ENCODE measurements at places on chromosomes 4 and X. TPM values are rescaled to one million over a fixed set of nuclear protein-coding genes. Genes with fewer than 3 reads are reported as not detected.
A peak's percentile ranks its signal among the peaks of the same experiment; 100 is the strongest.

Gene SLITRK2
- not detected for polyA plus RNA-seq

Gene BLTP1
- polyA plus RNA-seq = 6.8 TPM

Gene SSX4
- not detected for polyA plus RNA-seq

Gene TEC
- polyA plus RNA-seq = 0.91 TPM

Gene MAGEH1
- 51.0 TPM for polyA plus RNA-seq

Gene SERPINA7
- polyA plus RNA-seq = not detected

Gene AKAP14
- polyA plus RNA-seq = not detected

Gene PRDM5
- polyA plus RNA-seq = 0.15 TPM

Gene FAM47A
- not detected for polyA plus RNA-seq

Gene USO1
- polyA plus RNA-seq = 23.8 TPM

Gene XAGE2
- polyA plus RNA-seq = not detected

Gene RENBP
- 1.3 TPM for polyA plus RNA-seq

DNA sequence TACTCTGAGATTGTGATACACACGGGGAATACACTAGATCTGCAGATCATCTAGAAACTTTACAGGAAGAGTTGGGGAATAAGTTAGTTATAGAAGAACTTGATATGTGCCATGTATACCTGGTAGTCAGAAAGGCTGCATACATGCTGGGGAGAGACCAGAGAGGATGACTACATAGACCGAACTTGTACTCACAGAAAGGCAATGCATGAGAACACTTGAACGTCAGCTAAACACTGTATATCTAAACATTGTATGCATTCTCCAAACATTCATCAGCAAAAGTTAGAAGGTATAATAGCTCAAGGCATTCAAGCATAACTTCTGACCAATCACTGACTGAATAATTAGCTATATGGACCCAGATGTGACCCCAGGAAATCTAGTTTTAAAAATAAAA, 78.0 kb upstream of the PDHA2 start:
- no peak for DNase-seq

GRCh38 chr4:101075536-101075935, 271.8 kb downstream of the PPP3CA start:
- no peak for DNase-seq

GRCh38 chrX:14832151-14832550, 40.7 kb downstream of the FANCB start:
- DNase-seq = no peak

GRCh38 chrX:133983256-133983973, 2.0 kb downstream of the GPC3 start:
- no peak for DNase-seq

DNA sequence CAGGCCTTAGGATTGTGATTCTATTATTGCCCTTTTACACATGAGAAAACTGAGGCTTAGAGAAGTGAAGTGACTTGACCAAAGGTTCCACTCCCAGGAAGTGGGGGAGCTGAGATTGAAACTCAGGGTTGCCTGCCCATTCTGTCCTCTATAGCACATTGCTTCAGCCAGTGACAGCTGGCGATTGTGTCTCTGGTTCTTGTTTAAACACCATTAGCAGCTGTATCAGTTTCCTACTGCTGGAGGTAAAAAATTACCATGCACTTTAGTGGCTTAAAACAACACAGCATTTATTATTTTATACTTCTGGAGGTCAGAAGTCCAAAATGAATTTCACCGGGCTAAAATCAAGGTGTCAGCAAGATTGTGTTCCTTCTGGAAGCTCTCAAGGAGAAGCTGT, 205.8 kb upstream of the MAMLD1 start:
- no peak for DNase-seq

GRCh38 chr4:147039976-147040575, 94.4 kb upstream of the TTC29 start:
- no peak for DNase-seq

- DNase-seq = no peak
Observed at GRCh38 chr4:17376205-17376604, 135.7 kb downstream of the QDPR start.

DNA sequence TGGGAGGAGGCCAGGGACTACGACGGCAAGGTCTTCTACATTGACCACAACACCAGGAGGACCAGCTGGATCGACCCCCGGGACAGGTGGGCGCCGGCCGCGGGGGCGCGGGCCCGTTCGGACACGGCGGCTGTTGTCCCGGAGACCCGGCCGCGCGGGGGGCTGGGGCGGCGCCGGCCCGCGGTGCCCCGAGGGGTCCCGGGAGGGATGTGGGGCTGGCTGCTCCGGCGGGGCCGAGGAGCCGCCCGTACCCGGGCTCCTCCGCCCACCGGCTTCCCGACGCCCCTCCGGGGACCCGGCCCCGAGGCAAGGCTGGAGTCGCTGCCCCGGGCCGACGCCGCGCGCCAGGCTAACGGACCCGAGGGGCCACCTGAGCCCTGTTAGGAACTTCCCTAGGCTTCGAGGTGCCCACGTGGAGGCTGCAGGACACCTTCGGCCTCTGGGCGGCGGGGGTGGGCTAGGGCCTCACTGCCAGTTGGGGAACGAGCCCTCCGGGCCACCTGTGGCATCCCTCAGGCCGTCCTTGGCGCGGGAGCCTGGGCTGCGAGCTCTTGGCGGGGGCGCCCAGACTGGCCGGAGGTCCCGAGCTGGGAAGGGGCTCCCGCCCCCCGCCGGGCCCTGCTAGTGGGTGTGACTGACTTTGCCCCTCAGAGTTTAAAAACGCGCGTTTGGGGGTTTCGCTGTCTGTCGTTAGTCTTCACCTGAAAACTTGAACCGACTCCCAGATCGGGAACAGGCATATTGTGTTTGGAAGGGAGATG, 660 bp downstream of the WWC2 start:
- DNase-seq = peak; percentile 26

DNA sequence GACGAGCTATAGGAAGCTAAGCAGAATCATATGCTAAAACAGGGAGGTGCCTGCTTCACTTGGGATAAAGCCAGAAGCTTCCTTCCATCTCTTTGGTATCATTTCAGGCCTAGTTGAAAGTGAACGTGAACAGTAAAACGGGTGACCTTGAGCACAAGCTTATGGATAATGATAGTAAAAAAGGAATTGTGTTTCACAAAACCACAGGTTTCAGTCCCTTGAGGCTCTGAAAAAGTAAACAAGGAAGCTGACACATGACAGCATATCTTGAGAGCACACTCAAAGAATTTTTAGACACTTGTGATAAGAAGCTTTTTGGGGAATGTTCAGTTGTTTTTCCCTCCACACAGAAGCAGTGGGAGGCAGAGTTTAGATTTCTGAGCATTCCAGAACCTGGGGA, 286.1 kb downstream of the DCHS2 start:
- DNase-seq = no peak
